Sigmoid colon (tissue), 7 donors: ENCODE measurements at places on chromosomes 6 and 20.

- no peak for DNase-seq
Observed at GRCh38 chr6:40227735-40228134, 293.5 kb upstream of the MOCS1 start.

GRCh38 chr20:55488593-55488992 lies 516.7 kb downstream of the CBLN4 start:
- DNase-seq, result no peak

DNA sequence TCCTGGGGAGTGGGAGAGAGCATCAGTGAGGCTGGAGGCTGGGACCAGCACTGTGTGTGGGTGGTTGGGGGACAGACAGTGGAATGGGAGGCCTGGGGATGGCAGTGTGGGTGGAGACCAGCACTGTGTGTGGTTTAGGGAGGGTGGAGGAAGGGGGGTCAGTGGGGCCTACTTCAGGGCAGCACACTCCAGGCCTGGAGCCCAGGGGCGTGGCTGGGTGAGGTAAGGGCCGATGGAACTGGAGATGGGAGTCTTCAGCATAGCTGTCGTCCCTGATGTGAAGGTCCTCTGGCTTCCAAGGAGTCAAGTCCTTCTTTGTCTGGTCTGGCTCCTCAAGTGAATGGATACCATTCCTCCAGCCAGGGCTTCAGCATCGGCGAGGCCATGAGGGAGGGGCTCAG lies 18.6 kb downstream of the KCNK17 start:
- DNase-seq, result no peak

DNA sequence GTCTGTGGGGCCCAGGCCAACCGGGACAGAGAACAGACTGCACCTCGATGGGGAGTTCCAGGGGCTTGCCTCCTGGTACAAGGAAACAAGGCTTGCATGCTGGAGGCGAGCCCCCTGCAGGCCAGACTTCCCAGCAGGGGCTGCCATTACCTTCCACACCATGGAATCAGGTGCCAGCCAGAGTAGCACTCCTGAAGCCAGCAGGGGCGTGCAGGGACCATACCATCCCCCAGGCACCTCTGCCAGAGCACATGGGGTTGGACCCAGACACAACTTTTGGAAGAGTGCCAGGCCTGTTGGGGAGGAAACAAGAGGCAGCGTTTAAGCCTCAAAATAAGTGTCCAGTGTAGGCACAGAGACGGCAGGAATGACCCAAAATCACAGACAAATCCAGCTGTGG lies 6.5 kb downstream of the DDO start:
- no peak for DNase-seq

GRCh38 chr20:38152175-38152620 lies 12.9 kb downstream of the TGM2 start:
- no peak for DNase-seq

- DNase-seq, result no peak
Observed at GRCh38 chr6:43840490-43841218, 70.6 kb downstream of the VEGFA start.

DNA sequence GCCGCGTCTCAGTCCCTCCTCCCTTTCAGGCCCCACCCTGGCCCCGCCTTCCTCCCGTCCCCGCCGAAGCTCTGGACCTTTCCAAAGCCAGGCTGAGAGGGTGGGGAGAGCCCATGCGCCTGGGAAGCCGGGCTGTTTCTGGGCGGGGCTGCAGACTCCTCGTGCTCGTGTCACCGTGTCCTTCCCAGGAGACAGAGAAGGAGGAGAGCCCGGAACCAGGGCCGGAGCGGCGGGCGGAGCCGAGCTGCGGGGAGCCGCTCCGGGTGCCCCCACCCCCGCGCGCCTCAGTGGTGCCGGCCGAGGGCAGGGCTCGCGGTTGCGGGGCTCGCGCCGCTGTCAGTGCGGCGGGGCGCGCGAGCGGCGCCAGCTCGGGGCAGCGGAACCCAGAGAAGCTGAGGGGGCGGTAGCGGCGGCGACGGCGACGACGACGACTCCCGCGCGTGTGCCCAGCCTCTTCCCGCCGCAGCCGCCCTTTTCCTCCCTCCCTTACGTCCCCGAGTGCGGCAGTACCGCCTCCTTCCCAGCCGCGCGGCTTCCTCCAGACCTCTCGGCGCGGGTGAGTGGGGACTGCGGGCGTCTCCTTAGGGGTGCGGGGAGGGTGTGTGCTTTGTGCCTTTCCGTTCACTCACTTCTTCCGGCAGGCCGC lies at the start of gene RALY:
RALY (plus strand) TSS at position 336 of the 646 bp plus-strand sequence. CDS start 78,164 bp downstream, outside the sequence.
- peak; percentile 77 for DNase-seq

DNA sequence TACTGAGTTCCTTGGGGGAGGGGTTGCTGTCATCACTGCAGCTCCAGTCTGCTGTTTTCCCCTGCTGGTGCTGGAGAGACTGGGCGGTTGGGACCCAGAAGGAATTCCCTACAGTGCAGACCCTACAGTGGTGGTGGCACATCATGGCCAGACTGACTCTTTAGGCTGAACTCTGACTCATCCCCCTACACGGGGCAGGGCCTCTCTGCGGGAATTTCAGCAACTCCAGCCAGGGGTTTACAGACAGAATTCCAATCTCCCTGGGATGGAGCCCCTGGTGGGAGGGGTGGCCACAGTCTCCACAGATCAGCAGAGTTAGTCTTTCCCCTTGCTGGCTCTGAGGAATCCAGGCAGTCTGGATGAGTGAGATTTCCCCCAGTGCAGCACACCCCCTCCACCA lies 46.9 kb upstream of the MAPK13 start:
- no peak for DNase-seq

- no peak for DNase-seq
Observed at GRCh38 chr6:75118925-75119515, 86.8 kb downstream of the COL12A1 start.

- no peak for DNase-seq
Observed at GRCh38 chr6:45556828-45557227, 179.1 kb upstream of the SUPT3H start.

- DNase-seq, result no peak
Observed at GRCh38 chr20:7151676-7152470, 384.4 kb downstream of the BMP2 start.

- no peak for DNase-seq
Observed at GRCh38 chr6:56995347-56995902, 40.5 kb downstream of the BEND6 start.

- DNase-seq, result no peak
Observed at GRCh38 chr6:32170294-32170693, 5.6 kb downstream of the AGPAT1 start.

- DNase-seq, result no peak
Observed at GRCh38 chr20:22282696-22283095, 301.7 kb downstream of the FOXA2 start.

- DNase-seq, result no peak
Observed at GRCh38 chr6:47792216-47792733, 10.4 kb downstream of the OPN5 start.

DNA sequence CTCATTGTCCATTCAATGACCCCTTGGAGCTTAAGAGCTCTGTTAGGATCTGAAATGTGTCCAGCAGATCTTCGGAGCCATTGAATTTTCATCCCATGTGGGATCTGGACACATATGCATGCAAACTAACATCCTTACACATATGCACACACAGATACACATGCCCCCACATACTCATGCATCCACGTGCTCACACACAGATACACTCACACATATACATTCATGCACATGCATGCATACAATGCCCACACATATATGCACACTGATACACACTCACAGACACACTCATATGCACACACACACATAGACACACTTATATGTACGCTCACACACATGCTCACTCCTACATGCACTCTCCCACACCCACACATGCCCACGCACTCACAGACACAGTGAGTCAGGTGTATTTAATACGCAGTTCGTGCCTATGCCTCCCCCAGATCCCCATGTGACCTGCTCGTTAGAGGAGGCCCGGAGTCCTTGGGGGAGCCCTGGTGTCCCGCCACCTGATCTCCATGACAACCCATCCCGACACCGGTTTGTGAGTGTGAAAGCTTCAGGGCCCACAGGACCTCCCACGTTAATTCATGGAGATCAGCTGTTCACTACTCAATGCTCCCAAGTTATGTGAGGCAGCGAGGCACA lies 121.9 kb upstream of the SULF2 start:
- DNase-seq, result no peak
